T-cell (primary cell): ENCODE measurements at places on chromosomes 4 and X. TPM values are rescaled to one million over a fixed set of nuclear protein-coding genes. Genes with fewer than 3 reads are reported as not detected.

DNA sequence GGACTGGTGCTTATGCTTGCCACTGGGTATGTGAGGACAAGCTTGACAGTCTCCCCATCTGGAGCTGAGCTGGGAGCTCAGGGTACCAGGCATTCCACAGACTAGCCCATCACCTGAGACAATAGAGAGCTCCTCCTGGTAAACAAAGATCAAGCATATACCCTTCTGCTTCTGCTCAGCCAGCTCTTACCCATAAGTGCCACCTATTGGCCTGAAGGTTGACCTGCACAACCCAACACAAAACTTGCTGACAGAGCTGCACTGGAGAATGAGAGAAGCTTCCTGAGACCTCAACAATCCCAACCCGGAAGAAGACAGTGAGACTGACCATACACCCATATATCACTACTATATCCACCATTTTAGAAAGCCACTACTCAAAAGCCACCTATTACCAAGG is 1049.2 kb upstream of the INTU start:
- H3K4me3 ChIP-seq, result no peak overlapping the region
- H3K36me3 ChIP-seq, result no peaks in the 10 kb centered on the region
- no peaks in the 10 kb centered on the region for H3K27me3 ChIP-seq
- DNase-seq, result no peak
- no peak overlapping the region for H3K27ac ChIP-seq

- H3K4me1 ChIP-seq, result no peaks in the 10 kb centered on the region
- H3K27ac ChIP-seq, result no peak overlapping the region
Measured at GRCh38 chrX:41984628-41985027, 61.3 kb upstream of the CASK start.

DNA sequence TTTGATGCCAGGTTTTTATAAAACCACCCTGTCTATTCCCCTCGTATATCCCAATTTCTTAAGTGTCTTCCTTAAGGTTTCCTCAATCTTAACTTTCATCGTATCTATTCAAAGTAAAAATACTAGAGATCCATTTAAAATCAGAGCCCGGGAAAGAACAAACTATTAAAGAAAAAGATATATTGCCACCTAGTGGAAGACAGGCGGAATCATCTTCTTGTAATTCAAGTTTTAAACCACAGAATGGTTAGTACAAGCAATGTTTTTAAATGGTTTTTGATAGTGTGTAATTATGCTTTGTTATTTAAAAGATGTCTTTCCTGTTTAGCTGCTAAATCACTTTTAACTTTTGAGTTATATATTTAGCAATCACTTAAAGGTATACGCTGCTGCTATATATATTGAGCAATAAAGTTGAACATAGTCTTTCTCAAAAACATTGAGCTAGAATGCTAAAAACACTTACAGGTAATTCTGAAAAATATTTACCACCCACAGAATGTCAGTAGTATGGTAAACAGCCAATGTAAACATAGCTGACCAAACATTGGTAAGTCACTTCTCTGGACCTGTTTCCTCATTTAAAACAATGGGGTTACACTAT is 18.2 kb downstream of the PRDM8 start:
- no peak for DNase-seq
- no peak overlapping the region for H3K27ac ChIP-seq
- no peaks in the 10 kb centered on the region for H3K4me1 ChIP-seq
- no peaks in the 10 kb centered on the region for H3K27me3 ChIP-seq
- no peaks in the 10 kb centered on the region for H3K36me3 ChIP-seq

GRCh38 chrX:7263961-7264360 is 116.0 kb upstream of the PUDP start:
- no peaks in the 10 kb centered on the region for H3K27me3 ChIP-seq
- no peaks in the 10 kb centered on the region for H3K36me3 ChIP-seq
- H3K4me1 ChIP-seq, result no peaks in the 10 kb centered on the region
- no peak overlapping the region for H3K4me3 ChIP-seq
- no peak overlapping the region for H3K27ac ChIP-seq

RIPPLY1 gene
- total RNA-seq, result not detected
